ENCODE measurements at places on chromosomes 2 and 18.

GRCh38 chr2:190860985-190861680, 19.5 kb upstream of the GLS start:
- DNase-seq = no peak

- DNase-seq = no peak
Measured at GRCh38 chr2:80288576-80288975, 16.0 kb downstream of the LRRTM1 start.

DNA sequence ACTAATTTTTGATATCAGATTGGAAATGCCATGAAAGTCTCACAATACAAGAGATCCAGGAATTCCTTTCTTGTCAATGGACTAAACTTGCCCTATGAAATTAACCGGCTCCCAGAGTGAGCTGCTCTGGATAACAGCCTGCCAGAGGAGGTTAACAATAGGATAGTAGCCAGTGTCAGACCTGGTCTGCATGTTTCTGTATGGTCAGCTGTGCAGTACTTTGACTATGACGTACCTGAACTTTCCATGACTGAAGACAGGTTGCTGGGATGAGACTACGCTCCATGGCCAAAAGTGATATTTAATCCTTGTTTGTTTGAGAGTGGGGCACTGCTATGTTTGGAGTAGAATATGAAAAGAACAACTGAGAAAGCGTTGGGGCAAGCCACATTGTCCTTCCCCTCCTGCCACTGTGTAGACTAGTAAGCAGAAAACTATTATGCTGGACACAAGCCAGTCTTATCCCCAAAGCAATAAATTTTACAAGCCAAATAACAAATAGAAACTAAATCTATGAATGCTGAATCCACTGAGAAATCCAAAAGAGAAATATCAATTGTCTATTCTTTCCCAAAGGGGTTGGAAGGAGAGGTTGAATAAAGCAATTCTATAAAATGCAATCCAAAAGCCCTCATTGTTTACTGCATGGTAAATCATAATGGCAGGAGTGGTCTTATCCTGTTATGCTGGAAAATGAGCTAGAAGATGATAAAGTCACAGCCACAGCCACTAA, 115.5 kb upstream of the CYP26B1 start:
- no peak for DNase-seq

DNA sequence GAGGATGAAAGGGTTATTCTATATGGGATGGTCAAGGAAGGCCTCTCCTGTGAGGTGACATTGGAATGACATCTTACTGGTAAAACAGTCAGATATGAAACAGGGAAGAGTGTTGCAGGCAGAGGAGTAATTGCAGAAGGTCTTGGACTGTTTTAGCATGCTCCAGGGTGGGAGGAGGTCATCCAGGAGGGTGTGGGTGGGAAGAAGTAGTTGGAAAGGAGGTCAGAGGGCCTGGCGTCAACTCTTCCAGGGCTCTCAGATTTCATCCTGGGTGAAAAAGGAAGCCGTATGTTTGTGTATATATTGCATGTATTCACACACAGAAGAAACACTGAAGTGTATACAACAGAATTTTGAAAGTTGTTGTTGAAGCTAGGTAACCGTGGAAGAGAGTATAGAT, 48.2 kb downstream of the ATP9B start:
- no peak for DNase-seq

DNA sequence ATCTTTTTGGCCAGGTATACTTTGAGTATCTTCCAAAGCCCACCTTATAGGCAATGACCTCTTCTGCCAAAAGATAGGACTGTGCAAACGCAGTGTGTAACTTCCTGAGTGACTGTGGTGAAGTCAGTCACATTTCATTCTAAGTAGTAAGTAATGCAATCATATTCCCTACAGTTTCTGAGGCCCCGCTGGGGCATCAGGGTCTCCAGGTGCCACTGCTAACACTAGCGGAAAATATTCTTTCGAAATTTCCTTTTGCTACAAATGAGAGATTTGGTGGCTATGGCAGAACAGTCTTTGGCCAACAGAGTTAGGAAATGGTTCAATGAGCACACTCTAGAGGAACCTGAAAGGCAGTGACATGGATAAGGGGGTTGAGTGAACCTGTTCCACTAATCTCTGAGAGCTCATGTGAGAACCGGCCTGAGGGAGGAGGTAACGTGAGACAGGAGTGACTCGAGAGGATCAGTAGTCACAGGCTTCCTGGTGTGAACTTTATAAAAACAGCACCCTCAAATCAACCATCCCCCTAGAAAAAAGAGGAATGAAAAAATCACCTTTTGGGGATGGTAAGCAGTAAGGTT, 102.6 kb upstream of the LPIN2 start:
- DNase-seq = no peak

DNA sequence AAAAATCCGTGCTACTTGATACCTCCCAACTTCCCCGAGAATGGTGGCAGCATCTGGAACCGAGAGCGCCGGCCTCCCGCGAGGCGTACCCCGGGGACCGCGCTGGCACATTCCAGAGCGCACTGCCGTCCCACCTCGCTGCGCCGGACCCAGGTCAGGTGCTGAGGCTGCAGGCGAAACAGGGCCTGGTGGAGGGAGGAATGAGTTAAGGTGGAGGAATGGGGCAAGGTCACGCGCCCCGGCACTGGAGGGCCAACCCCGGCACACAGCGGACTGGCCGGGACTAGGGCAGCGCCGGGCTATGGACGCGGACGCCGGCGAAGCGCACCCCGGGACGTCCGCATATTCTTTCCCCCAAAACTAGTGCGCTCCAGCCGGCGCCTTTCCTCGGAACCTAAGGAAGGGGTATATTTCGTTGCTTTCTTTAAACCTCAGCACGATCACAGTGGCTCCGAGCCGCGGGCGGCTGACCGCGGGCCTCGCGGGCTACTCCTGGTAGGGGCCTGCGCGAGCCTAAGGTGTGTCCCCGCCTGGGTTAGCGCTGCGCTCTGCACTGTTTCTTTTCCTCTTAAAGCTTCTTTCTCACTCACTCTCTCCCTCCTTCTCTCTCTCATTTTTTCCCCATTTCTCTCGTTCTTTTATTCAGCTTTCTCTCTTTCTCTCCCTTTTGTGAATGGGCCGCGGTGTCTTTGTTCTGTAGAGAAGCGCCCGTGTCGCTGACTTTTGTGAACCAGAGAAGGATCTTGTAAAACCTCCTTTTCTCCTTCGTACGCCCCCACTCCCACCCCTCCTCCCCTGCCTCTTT, 2.1 kb upstream of the OTX1 start:
- no peak for DNase-seq

DNA sequence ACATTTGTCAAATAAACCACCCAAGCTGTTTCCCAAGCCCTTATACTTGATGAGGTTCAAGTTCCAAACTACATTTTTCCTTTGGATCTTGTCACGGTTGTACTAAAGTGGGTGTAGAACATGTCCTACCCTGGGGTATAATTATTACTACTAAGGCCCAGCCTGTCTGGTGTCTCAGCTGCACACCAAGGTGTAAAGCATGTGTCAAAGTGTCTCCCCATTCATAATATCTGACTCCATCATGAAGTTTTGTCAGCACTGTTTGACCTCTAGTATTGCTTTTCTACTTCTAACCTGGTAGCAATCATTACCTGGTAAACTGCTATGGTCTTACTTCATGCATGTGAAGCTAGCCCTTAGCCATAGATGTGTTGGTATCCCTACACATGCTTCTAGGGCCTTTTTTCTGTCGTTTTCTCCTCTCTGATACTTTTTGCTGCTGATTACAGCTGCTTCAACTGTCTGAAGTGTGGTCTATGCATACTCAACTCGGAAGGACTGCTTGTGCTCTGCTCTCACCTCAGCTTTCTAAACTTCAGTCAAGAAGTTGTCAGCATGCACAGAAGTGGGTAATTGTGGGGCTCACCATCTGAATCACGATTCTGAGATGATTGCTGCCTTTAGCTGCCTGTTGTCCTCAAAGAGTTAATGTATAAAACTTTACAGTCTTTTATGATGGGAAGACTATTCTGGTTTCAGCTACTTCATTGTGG, 445.7 kb upstream of the TRIB2 start:
- DNase-seq = no peak

DNA sequence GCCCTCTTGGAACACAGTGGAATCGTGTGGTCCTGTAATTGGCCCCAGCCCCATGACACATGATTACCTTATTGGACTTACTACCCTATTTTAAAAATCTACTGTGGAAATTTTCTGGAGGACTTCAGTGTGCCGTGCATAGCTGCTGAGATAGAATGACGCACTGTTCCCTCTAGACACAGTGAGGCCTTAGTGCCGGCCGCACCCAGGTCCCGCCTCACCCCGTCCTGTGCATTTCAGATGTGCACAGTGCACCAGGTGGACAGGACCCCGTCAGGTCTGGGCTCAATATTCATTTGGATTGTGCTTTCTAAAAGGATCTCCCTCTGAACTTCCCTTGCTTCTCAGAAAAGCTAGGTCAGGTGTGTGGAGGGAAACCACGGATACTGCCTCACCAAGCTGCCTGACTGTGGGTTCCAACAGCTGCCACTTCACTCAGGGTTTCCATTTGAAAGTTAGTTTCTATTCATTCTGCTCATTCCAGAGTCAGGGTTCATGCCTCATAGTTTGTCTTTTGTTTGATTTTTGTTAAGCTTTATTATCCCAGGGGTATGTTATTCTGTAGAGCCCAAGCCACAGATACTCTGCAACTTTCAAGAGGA, 155.8 kb downstream of the PTGR3 start:
- DNase-seq = no peak

DNA sequence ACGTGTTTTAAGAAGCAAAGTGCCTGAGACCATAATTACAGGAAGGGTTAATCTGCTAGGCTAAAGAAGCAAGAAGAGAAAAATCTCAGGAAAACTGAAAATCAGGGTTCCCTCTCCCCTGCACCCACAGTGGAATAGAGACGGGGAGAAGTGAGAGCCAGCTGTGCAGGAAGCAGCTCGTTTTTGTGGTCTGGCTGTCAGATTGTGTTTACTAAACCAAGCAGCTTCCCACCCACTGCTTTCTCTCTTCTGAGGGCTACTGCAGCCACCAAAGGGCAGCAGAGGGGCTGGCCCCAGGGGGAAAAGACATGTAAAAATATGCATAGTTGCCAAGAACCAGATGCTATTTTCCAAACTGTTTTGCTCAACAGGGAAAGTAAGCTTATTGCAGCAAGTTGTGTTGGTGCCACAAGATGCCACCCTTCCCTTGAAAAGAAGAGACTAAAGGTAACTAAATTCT, 72.6 kb upstream of the THUMPD2 start:
- DNase-seq = no peak

DNA sequence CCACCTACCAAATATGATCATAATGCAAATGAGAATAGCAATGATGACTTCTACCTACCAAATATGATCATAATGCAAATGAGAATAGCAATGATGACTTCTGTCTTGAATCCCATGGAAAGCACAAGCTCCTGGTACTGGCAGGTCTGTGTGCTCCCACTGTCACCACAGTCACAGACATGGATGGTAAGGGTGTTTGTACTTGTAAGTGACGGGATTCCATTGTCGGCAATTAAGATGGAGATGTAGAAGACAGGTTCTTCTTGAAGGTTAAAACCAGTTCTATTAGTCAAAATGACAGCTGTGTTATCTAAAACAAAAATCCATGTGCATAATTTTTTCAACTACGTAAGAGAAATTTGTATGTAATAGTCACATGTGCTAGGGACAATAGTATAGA, 95.0 kb downstream of the CDH19 start:
- no peak for DNase-seq

- no peak for DNase-seq
Measured at GRCh38 chr2:401019-401679, 113.3 kb upstream of the ALKAL2 start.

DNA sequence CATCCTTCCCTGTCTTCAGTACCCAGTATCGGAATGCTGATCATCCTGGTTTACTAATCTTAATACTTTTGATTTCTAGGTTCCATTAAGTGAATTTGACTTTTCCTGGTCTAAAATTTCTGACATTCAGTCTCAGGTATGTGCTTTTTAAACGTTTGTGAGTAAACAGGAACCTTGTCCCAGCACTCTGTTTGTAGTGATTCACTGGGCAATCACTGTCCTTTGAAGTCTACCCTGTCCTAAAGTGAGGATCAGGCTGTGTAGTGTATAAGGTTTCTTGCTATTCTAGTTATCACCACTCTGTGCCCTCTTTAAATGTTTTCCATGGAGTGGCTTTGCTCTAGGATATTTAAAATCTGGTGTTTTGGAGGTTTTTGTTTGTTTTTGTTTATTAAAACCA, 14.4 kb downstream of the DDX18 start:
- no peak for DNase-seq

- no peak for DNase-seq
Measured at GRCh38 chr2:166158546-166158945, 30.7 kb upstream of the SCN1A start.

DNA sequence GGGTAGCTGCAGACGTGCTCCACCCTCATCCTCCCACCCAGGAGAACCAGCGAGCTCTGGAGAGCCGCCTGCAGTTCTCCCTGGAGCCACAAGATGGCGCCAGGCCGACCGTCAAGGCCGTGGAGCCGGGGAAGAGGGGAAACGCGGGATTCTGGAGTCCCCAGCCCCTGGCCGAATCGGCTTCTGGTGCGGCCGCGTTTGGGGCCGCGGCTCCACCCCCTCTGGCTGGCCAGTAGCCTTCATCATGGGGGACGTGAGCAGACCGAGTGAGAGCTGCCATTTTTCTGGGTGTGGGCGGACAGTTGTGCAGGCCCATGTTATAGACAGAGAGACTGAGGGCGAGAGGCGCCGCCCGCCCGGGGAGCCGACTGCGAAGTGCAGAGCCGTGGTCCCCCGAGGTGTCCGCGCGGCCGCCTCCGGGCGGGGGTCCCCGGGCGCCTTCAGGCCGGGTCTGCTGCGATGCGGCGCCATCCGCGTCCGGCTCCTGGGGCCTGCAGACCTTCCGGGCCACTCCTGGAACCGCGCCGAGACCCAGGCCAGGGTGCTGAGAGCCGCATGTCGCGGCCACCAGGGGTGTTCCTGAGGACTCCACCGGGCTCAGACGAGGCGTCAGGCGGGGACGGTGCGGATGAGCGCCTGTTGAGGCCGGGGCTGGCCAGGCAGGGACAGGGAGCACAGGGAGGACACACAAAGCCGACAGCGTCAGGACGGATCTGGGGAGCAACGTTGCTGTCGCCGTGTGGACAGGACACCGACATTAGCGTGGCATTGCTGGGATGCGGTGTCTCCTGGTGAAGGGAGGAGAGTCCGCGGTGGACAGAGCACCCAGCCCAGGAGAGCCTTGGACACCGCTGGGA, 418.2 kb upstream of the HS6ST1 start:
- no peak for DNase-seq

GRCh38 chr2:39447266-39448168, 10.4 kb upstream of the MAP4K3 start:
- no peak for DNase-seq

DNA sequence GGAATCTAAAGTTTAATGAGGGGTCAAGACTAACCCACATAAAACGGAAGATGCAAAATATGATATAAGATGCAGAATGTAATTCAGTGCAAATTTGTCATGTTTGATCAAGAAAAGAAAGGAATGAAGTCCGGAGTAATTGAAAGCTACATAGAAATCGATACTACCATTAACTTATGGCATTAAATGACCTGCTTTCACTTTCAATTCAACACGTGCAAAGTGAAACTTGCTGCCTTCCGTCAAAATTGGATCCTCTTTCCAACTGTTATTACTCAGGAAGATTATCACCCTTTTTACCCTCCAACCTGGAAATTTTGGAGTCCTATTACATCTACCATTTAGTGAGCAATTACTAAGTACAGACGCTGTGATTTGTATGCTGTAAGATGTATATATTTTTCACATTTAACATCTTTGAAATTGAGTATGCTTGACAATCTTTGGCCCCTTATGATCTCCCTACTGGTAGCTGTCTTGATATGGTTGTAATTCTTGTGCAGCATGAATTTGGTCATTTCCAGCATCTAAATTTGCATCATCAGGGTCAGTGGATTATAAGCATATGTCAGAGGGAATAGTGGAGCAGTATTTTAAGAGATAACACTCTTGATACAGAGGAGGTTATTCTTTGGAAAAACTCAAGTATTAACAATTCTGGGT, 18.6 kb downstream of the UNC80 start:
- no peak for DNase-seq

All from NCI-H1436 treated with DMSO at 0.1 percent for 48 hours (cell line).